Stimulated activated CD4-positive, alpha-beta T cell treated with anti-CD3 and anti-CD28 coated beads, Interleukin-1b, Interleukin-23, amount 100 ng/mL, for 48 hours (primary cell): ENCODE measurements at places on chromosomes 7 and 10.

GRCh38 chr7:131726686-131727085 lies 170.3 kb upstream of the PODXL start:
- no peak for DNase-seq

DNA sequence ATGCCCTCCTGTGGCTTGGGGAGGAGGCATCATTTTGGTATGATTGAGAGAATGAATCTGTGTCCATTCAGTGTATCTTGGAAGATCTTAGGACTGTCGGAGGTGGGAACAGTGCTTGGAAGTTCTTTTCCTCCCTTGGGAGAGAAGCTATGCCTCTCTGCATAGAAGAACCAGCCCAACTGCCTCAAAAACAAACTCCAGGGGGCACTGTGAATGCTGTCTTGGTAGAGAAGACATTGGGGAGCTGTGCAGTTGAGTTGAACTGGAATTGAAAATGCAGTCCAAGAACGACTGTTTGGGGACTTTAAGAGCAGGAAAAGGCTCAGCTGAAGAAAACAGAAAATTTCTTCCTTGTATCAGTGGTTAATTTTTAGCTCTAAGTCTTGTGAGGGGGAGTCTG lies 4.9 kb upstream of the GJD4 start:
- DNase-seq, result no peak

DNA sequence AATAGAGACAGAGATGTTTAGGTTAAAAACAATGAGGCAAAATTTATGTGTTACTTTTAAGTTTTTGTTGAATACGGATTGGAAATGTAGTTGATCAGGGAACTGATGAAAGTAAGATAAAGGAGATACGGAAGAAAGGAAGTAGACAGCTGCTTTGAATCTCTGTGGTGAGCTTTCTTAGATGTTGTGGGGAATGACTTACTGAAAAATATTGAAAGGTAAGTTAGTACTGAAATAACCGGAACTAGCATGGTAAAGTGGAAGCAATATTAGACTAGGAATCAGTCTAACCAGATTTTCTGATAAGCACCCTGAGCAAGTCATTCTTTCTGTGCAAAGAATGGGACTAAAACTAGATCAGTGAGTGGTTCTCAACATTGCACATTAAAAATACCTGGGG lies 34.8 kb downstream of the LUC7L2 start:
- DNase-seq, result no peak

DNA sequence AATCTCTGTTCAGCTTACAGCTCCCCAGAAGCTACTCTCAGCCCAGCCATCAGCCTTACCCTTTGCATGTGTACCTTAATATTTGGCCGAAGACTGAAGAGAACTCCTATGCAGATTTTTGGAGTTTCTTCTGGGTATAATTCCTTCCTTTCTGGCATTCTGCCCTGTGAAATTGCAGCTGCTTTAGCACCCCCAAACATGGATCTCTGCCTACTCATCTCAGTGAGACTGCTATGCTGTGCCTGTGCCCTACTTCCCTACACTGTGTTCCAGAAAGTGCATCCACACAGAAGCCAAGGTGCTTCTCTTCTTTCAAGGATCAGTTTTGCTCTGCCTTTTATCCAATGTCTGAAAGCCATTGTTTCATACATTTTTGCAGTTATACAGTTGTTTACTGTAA lies 81.6 kb downstream of the NPY start:
- no peak for DNase-seq

DNA sequence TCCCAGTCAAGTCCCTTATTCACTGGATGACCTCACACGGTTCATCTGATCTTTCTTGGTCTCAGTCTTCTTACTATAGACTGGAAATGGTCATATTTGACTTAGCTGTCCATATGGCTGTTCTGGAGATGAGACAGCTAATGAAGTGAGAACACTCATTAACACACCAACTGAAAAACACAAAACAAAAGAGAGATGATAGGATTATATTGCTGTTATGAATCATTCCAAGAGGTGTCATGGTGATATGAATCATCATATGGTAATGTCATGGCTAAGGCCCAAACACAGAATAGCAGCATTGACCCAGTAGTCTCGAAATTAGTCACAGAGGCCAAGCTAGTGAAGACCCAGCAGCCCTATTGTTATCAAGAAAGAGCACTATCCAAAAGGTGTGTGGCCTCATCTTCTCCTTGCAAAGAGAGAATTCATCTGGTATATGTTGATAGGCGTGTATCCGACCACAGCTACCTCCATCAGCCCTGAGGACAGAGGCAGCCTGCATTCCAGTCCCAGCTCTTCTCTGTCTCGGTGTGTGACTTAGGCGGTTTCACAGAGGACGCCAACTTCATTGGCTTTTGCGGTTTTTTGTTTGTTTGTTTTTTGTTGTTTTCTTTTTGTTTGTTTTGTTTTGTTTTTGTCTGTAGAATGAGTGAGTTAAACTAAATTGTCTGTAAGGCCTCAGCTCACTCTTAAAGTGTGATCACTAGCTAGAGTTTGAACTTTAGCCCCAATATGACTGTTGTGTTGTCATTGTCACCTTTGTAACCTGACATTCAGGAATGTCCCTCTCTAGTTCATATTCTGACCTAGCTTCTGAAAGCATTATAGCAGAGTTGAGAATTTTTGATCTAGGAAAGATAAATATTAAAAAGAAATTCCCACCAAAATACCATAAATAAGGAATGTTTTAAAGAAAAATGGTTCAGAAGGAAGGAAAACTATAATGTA lies 97.4 kb upstream of the PDCD4 start:
- peak; percentile 63 for DNase-seq

GRCh38 chr10:88537322-88537721 lies 45.8 kb downstream of the RNLS start:
- no peak for DNase-seq

GRCh38 chr7:22983257-22983855 lies 30.6 kb downstream of the HYCC1 start:
- no peak for DNase-seq

DNA sequence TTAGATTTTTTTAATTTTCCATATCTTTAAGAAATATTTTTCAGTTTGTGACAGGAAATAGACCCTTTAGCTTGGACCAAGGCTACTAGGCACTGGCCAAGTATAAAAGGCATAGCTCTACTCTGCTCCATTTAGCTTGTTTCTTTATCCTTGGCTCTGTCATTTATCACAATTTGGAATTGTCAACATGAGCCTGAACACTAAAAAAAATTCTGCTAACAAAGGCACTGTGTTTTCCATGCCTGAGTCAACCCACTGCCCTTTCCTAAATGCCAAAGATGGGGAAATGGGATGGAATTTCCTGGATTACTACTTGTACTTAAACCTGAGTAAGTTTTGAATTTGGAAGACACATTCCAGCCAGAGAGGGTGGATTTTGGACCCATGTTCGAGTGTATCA lies 128.4 kb downstream of the NSUN6 start:
- no peak for DNase-seq
